Right ventricle myocardium superior (tissue), 1 donor: ENCODE measurements at places on chromosomes 1 and 21. TPM values are rescaled to one million over a fixed set of nuclear protein-coding genes. Genes with fewer than 3 reads are reported as not detected.
A peak's percentile ranks its signal among the peaks of the same experiment; 100 is the strongest.

GRCh38 chr1:63773815-63774616 lies at the start of gene ROR1:
Gene ROR1 (plus strand): TSS chr1:63774017.
- DNase-seq, result peak; percentile 91

DNA sequence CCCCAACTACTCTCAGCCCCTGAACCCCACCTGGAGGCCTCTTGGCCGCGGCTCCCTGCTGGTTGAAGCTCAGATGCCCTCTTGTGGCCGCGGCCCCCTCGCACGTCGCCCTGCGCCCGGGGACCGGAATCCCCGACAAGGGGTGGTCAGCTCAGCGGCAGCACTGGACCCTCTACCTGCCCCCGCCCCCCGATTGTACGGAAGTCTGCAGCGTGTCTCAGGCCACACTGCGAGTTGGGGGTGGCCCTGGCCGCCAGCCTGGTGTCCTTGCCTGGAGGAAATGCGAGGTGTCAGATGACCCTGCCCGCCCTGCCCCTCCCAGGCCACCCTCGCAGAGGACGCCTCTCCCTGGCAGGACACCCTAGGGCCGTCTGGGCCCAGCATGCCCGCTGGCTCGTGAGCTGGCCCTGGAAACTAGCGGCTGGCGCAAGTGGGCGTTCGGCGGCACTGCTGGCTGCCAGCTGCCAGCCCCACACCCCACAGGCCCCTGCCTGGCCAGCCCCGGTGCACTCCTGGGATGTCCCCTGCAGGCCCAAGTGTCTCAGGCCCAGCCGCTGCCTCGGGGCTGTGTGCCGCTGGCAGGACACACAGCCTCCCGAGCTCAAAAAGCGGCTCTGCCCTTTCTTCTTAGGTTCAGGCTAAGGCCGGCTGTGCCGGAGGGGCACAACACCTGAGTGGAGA lies 60.8 kb downstream of the EDN2 start:
- peak; percentile 68 for DNase-seq

GRCh38 chr1:98975810-98976209 lies 28.9 kb downstream of the PLPPR5 start:
- no peak for DNase-seq

GRCh38 chr1:6500544-6501278 lies 9.2 kb upstream of the PLEKHG5 start:
- DNase-seq, result no peak

- DNase-seq, result no peak
Observed at GRCh38 chr1:16418823-16419425, 18.3 kb downstream of the SPATA21 start.

- DNase-seq, result no peak
Observed at GRCh38 chr21:44979687-44980561, 40.1 kb downstream of the SLX9 start.

DNA sequence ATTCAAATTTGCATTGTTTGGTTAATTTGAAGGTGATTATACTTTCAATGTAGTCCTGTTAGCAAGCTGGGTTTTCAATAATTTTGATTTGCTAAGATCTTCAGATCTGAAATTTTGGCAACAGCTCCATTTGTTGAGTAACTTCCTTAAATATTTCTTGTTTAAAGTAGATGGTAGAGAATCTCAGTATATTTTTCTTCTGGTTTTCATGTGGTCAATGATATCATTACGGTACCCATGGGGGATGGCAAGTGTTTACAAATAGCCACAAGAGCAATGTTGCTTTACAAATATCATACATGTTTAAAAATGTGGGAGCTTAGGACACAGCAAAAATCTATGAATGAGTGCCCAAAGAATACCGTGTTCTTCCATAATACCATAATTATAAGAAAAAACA lies 175.9 kb downstream of the IFI44 start:
- no peak for DNase-seq

The TOR3A gene
- total RNA-seq, result 10.1 TPM

The GBP7 gene
- not detected for total RNA-seq
